ENCODE measurements at places on chromosomes 2 and 18.

DNA sequence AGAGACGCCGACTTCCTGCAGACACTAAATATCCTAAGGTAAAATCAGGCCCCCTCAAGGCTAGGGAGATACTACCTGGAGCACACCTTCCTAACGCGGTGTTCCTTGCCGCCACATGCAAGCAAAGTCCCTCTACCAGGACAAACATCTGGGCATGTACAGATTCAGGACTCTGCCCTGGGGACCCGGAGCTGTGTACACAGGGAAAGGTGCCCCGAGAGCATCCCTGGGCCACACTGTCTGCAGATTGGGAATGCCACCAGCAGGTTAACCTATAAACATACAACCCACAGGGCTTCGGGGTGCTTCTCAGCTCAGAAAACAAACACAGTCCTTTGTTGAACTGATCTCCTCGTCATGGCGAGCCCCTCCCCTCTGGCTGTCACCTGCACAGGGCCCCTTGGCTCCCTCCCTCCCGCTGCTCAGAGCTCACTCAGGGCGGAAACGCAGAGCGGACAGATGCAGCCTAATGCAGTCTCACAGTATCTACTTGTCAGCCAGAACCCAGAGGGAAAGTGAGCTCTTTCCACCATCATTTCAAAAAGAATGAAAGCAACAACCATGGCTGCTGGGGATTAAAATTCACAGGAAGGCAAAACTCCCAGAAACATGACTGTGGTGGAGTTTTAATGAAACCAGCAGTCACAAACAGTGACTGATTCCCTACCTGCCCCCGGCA is 218.8 kb downstream of the HDAC4 start:
- no peak for DNase-seq

GRCh38 chr2:200483729-200484198 is 26.1 kb downstream of the KCTD18 start:
- no peak for DNase-seq

GRCh38 chr2:221555494-221555846 is 16.6 kb downstream of the EPHA4 start:
- no peak for DNase-seq

DNA sequence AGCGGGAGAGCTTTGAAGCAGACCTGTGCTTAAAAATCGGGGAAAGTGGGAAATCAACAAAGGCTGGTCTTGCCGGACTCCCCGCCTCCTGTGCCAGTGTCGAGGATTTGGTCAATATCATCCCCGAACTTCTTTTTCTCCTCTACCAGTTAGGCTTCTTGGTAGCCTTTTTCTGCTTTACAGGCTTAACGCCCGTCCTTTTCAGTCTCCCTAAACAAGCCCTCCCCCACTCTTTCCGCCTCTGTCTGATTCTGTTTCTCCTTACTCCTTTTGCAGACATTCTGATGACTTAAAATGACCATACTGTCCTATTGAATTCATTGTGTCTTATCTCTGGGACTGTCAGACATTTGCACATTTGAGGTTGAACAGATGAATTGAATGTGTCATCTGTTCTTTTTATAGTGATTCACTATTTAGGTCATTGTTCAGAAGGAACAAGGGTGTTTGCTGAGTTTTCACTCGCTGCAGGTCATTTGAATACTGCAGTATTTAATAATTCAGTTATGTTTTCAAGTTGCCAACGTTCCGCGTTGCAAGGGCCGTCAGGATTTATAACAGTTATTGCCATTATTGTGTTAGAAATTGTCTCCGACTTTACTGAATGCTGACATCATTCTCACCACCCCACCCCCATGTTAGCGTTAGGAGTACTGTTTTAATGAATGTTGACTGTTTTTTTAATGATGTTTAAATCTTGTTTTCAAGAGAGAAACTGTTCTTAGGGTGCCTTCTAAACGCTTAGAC is 1.1 kb downstream of the ITGAV start:
- DNase-seq: peak; percentile 18

- DNase-seq: no peak
These were observed 16.0 kb upstream of the SKA1 start for GRCh38 chr18:50358844-50359243.

GRCh38 chr2:105732101-105732500 is 12.6 kb upstream of the NCK2 start:
- DNase-seq: no peak

GRCh38 chr2:202249521-202250253 is 11.3 kb upstream of the SUMO1 start:
- DNase-seq: no peak

DNA sequence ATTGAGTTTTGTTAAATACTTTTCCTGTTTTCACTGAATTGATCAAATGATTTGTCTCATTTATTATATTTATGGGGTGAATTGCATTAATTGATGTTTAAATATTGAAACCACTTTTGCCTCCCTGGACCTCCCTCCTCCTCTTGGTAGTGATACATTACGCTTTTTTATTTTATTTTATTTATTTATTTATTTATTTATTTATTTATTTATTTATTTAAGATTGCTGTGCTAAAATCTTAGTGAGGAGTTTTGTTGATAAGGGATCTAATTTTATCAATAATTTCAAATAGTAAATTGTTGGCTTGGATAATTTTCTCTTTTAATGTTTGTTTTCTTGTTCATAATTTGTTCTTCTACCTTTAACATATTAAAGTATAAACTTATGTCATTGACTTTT is 1281.0 kb upstream of the NXPH2 start:
- no peak for DNase-seq

DNA sequence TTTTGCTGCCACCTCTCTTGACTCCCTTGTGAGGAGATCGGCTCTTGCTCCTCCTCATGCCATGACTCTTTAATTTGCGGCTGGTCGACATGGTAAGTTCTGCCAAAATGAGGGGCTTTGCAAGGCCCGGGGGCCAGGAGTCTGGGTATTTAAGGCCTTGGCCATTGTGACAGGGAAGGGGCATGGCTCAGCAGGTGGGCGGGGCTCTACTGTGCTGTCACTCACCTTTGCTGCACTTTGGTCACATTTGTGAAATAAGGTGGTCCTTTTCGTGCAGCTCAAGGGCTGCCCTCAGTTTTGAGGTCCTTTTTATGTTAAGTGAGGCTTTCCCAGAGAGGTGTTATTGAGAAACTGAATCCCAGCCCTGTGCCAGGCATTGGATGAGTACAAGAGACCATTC is at the start of gene TNP1:
TSS of gene TNP1 (minus strand) at position 121 of the 400 bp plus-strand sequence. CDS start at position 91, 30 bp downstream.
- DNase-seq: no peak

- no peak for DNase-seq
These were observed 168.1 kb downstream of the AFF3 start for GRCh38 chr2:99974275-99974674.

GRCh38 chr18:2635586-2635985 is 19.9 kb upstream of the SMCHD1 start:
- DNase-seq: no peak

DNA sequence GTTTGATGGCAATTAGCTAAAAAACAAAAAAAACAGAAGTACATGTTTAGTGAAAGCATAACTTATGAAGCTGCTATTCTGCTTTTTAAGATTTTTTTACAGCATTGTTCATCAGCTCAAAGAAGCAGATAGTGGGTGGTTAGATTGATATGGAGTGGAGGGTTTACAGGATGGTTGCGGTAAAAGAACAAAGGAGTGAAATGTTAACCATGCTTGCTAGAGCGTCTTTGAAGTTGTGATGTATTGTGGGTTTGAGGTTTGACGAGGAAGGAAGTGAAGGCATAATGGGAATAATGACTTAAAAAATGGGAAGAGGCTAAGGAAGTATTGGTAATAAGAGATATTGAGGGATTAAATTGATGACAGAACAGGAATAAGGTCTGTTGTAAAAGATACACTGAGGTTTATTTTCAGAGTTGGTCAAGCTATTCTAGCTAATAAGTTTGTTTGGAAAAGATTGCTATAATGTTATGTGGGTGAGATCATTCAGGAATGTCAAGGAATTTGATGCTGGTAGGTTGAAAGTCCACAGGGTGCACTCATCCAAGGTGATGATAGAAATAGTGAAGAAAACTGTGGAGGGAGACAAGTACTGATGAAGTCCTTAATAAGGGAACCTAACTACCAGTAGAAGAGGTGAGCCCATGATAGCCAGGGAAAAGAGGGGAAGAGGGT is 14.6 kb downstream of the SPOPL start:
- DNase-seq: no peak

DNA sequence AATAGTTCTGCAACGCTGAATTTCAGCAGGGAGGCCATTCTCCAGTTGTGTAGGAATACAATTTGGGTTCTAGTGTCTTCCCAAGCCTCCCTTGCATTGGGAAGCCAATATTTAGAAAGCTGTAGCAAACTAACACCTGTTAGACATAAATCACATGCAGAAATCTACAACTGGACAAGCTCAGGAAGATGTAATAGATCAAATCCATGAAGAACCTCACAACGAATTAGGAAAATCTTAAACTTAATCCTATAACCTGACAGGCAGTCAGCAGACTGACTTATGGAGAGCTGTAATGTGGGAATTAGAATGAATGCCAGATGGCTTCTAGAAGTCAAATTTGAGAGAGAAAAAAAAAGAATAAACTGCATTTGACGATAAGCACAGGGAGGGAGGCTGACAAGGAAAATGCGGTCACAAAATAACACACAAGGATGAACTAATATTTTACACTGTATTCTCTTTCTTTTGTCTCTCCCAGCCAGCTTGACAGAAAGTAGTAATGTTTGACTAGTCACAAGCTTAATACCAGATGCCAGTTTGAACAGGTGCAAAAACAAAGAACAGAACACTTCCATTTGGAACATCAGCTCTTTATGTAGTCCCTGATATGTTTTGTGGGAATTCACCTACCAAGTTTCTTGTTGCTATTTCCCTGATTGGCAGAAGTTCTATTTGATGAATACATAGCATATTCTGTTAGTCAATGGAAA is 50.8 kb upstream of the FANCL start:
- DNase-seq: no peak
